ENCODE measurements at places on chromosomes 7 and 10.

DNA sequence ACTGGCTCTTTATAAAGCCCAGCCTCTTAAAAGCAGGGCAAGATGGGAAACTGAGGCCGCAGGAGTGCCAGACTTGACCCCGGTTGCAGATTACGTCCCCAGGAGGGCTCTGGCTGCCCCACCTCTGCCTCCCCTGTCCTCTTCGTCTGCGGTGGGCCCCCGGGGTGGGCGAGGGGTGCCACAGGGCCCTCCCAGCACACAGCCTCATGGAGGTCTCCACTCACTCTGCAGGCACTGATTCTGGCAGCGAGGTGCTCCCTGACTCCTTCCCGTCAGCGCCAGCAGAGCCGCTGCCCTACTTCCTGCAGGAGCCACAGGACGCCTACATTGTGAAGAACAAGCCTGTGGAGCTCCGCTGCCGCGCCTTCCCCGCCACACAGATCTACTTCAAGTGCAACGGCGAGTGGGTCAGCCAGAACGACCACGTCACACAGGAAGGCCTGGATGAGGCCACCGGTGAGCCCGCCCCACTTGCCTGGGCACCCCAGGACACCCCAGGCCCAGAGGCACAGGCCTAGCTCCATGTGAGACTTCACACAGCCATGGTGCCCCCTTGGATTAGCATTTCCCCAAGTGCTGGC, 39.4 kb upstream of the SLC29A3 start:
- DNase-seq: no peak

GRCh38 chr7:32905175-32905662, 13.7 kb upstream of the KBTBD2 start:
- DNase-seq: peak; percentile 81

- DNase-seq: no peak
Measured at GRCh38 chr10:61923210-61923949, 21.9 kb downstream of the ARID5B start.

- peak; percentile 14 for DNase-seq
Measured at GRCh38 chr7:137606061-137606674, 240.6 kb downstream of the DGKI start.

- no peak for DNase-seq
Measured at GRCh38 chr7:115208710-115209560, 287.0 kb downstream of the MDFIC start.

GRCh38 chr7:16564023-16564380, 37.4 kb downstream of the LRRC72 start:
- no peak for DNase-seq

DNA sequence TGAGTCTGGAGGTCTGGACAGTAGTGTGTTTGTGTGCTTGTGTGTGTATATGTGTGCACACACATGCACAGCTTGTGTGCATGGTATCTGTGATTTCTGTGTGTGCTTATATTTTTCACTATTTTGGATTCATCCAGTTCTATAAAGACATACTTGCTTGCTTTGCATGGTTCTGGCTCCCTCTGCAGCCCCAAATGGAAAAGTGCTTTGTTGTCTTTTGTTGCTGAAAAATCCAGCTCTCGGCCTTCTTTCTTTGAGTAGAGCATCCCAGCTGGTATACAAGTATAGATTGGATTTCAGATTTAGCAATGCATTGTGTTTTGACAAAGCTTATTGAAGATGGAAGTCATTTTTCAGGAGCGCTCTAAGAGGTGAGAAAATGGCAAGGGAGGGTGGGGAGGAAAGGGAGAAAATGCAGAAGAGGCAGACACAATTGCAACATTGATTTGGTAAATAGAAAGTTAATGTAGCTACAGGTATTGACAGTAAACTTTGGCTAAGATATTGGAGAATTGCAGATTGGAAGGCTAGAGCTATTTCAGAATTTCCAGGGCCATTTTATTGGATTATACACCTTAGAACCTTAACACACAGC, 333.9 kb downstream of the AUTS2 start:
- no peak for DNase-seq

DNA sequence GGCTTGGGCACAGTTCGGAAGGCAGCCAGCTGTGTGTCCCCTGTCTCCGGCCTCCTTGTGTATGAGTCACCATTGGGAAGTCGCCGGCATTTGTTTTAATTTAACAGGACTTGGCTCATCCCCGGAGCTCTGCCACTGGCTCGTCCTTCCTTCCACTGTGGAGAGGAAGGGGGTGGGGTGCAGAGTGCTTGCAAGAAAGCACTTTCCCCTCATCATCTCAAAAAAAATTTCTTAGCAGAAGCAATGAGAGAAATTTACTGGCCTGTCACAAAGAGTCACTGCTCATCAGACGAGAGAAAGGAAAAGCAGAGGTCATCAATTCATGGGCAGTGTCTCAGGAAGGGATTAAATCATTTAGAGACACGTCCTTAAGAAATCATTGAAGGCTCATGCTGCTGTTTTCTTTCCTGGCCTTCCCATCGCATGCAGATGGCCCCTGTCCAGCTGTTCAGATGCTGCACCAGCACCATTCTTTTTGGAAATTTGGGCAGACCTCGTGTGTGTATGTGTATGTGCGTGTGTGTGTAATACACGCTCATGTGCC, 93.3 kb downstream of the BMS1 start:
- no peak for DNase-seq

DNA sequence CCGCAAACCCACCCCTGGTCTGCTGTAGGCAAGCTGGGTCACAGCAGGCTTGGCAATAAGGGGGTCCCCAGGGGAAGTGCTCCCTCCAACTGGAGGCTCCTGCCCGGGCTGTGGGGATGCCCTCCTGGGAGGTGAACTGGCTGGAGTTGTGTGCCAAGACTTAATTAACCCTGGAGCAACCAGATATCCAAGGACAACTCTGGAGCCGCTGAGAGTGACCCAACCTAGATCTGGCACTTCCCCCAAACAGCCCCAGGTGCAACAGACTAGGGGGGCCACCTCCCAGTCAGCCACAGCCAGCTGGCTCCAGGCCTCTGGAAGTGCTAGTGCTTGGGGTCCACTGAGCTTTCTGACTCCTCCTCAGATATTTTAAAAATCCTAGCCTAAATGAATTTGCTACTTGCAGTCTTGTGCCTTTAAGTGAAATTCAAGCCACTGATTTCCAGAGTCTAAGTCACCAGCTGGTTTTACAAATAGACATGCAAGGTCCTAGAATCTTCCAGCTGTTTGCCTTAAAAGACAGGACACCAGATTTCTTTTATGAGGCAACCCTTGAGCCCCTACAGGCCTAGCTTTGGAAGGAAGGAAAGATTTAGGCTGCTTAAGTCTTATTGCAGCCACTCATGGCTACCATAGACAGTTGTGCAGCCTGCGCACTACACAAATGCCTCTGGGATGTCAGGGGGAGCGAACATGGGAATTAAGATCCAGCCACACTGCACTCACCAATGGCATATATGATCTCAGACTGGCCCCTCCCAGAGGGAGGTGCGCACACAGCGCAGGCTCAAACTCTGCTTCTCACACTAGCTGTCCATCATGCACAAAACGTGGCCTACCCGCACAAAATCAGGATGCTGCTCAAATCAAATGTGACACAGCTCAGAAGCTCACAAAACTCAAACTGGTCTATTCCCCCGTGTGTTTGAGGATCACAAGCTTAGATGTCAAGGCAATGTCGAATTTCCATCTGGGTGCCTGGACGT, 42.6 kb upstream of the MYL10 start:
- no peak for DNase-seq

GRCh38 chr7:99422186-99422585, 13.4 kb downstream of the BUD31 start:
- no peak for DNase-seq

- DNase-seq: no peak
Measured at GRCh38 chr10:97412891-97413304, 11.8 kb upstream of the RRP12 start.

DNA sequence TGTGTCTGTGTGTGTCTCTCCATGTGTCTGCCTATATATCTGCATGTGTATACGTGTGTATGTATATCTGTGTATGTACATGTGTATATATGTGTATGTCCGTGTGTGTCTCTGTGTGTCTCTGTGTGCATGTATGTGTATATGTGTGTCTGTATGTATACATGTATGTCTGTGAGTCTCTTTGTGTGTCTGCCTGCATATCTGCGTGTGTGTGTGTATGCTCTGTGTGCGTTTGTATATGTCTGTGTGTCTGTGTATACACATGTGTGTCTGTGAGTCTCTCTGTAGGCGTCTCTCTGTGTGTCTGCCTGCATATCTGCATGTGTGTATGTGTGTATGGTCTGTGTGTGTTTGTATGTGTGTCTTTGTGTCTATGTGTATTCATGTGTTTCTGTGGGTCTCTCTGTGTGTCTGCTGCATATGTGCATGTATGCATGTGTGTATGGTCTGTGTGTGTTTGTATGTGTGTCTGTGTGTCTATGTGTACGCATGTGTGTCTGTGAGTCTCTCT, 23.7 kb upstream of the KLF6 start:
- DNase-seq: no peak

GRCh38 chr7:148630078-148630477, 39.5 kb downstream of the C7orf33 start:
- DNase-seq: no peak

GRCh38 chr7:31253532-31253931, 87.0 kb downstream of the NEUROD6 start:
- no peak for DNase-seq

- no peak for DNase-seq
Measured at GRCh38 chr10:94066411-94066810, 72.7 kb downstream of the PLCE1 start.

DNA sequence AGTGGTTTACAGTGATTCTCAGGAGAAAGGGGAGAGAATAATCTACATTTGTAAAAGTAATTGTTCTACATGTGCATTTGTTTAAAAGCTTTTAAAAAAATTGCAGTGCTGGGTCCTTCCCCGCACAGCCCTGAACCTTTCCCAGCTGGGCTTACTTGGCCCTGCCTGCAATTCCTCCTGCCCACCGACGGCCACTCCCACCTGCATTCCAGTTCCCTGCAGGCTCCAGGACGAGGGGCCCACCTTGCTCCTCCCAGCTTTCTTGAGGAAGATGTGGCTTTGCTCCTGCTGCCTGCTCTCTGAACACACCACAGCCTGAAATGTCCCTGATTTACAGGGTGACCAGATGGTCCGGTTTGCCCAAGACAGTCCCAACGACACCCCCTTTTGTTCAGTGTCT, 222.7 kb downstream of the PRPF18 start:
- no peak for DNase-seq

- no peak for DNase-seq
Measured at GRCh38 chr10:119029613-119030420, at the start of gene NANOS1. Gene NANOS1 (plus strand): TSS chr10:119029714. CDS start chr10:119029802, 88 bp downstream.

DNA sequence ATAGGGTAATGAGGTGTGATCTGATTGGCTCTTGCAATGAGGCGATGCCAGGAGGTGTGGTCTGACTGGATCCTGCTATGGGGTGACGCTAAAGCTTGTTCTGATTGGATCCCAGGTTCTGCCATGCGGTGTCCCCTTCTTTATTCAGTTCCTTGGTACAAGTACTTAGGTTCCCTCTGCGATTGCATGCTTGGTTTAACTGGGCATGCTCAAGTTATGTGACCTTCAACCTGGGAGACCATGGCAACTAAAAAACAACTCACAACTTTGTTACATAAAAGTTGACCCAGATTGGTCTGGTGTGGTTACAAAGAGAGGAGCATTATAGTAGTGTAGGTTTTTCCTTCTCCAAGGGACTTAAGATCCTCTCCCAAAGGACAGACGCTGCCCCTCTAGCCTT, 49.5 kb upstream of the DNAJC1 start:
- DNase-seq: no peak

- no peak for DNase-seq
Measured at GRCh38 chr10:11131112-11131639, 113.5 kb downstream of the CELF2 start.

GRCh38 chr7:120654241-120654640, 203.7 kb downstream of the TSPAN12 start:
- DNase-seq: no peak

GRCh38 chr7:140922741-140923345, 1.9 kb downstream of the BRAF start:
- no peak for DNase-seq

DNA sequence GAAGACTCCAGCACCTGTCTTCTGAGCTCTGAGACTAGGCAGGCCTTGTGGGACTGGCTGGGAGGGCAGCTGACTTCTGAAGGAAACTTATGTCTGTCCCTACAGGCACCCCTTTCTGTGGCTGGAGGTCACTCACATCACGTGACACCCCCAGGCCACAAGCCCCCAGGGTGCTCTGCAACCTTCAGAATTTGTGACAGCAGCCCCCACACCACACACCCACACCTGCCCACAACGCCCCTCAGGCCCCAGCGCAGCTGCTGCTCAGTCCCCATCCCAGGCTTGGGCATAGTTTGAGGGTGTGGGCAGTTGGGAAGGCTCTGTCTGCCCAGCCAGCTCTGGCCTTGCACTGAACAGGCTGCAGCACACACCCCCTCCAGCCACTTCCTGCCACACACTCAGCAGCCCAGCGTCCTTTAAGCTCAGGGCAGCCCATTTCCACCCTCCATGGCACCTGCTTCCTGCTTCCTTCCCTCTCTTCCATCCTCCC, 80.0 kb upstream of the UNC5B start:
- no peak for DNase-seq

DNA sequence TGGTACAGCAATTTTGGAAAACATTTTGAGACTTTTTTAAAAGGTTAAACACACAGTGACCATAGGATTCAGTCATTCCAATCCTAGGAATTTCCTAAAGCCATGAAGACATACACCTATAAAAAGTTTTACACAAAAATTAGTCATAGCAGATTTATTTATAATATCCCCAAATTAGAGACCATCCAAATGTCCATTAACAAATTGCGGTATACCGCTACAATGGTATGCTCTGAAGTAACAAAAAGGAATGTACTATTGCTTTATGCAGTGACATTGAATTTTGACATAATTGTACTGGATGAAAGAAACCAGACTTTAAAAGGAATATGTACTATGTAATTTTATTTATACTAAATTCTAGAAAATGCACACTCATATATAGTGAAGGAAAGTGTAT, 362.8 kb downstream of the HGF start:
- DNase-seq: no peak

DNA sequence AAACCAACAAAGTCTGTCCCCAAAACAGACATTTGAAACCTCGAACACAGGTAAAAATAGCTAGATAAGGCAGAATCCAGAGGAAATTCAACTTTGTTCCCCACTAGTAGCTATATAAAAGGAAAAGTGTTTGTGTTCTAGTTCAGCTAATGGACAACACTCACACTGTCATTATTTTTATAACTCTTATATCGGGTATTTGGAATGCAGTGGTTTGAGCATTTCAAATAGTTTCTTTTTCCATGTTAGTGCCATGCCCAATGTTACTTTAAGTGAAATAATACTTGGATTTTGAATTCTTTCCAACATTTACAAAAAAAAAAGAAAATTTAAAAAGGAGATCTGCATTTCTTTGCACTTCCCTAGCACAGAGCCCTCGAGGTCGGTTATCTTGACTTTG, 213.6 kb downstream of the DOCK4 start:
- no peak for DNase-seq
